NCI-H2029 (cell line): ENCODE measurements at places on chromosomes 3 and 15.

DNA sequence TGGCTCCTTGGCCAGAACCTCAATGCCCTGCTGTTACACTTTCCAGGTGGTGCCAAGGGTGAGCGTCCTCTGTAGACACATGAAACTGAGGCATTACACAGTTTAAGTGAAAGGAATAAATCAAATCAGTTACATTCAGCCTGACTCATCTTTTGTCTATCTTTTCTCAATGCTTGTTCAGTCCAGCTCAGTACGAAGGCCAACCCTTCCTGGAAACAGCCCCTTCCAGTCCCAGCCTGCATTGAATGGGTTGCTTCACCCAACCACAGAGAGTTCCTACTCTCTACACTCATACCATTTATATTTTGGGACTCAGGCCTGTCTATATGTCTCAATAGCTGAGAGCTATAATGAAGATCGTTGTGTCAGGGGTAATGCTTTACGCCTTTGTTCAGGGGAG is 363.6 kb downstream of the RORA start:
- DNase-seq = no peak

DNA sequence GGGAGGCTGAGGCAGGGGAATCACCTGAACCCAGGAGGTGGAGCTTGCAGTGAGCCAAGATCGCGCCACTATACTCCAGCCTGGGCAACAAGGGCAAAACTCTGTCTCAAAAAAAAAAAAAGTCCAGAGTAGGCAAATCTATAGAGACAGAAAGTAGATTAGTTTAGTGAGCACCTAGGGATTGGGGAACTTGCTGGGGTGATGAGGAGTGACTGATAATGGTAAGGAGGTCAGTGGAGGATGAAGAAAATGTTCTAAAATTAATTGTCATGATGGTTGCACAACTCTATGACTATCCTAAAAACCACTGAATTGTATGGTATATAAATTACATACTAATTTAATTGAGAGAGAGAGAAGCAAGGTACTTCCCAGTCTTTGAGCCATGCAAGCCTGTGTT is 27.8 kb upstream of the LYZL4 start:
- DNase-seq = no peak

- no peak for DNase-seq
These were observed 88.6 kb upstream of the GSK3B start for GRCh38 chr3:120182613-120183511.

DNA sequence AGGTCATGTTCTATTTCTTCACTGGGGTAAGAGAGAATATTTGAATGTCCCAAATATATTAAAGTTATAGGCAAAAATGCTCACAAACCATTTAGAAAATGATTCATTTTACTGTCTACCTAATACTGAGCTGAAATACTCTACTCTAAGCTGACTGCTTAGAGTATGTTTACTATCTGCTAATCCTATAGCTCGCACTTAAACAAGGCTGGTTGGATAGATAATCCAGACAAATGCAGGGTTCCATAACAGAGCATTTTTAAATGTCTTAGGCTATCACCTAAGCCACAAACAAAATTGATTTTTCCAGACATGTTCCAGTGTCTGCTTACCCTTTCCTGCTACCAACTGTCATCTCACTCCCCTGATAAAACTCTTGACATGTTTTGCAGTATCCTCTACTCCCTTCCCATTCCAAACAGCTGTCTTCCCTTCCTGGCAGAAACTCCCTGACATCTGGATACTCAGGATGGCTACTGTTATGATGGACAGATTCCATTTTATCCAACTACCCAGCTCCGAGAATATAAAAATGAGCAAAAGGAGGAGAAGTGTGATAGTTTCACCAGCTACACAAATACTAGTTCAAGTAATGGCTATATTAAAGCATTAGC is 1034.7 kb downstream of the FHIT start:
- DNase-seq = no peak

GRCh38 chr3:123444023-123444422 is 4.9 kb downstream of the ADCY5 start:
- no peak for DNase-seq

- no peak for DNase-seq
These were observed 22.5 kb upstream of the TSC22D2 start for GRCh38 chr3:150385296-150386242.

- DNase-seq = no peak
These were observed 202.2 kb downstream of the TIGIT start for GRCh38 chr3:114496021-114496434.

DNA sequence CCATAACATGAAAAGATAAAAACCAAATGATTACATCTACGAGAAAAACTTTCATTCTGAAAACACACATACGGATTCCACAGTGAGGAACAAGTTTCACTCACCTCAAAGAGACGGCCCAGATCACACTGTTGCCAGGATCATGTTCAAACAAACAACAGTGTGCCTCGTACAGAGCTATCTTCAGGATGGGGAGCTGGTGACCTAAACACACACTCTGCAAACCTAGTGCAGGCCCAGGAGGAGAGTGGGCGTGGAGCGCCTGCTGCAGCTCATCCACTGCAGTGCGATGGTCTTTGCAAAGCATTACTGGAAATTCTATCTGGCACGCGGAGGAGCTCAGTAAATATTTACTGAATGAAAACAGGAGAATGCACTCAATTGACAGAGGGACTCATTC is 38.5 kb downstream of the TAMM41 start:
- DNase-seq = peak; percentile 77

DNA sequence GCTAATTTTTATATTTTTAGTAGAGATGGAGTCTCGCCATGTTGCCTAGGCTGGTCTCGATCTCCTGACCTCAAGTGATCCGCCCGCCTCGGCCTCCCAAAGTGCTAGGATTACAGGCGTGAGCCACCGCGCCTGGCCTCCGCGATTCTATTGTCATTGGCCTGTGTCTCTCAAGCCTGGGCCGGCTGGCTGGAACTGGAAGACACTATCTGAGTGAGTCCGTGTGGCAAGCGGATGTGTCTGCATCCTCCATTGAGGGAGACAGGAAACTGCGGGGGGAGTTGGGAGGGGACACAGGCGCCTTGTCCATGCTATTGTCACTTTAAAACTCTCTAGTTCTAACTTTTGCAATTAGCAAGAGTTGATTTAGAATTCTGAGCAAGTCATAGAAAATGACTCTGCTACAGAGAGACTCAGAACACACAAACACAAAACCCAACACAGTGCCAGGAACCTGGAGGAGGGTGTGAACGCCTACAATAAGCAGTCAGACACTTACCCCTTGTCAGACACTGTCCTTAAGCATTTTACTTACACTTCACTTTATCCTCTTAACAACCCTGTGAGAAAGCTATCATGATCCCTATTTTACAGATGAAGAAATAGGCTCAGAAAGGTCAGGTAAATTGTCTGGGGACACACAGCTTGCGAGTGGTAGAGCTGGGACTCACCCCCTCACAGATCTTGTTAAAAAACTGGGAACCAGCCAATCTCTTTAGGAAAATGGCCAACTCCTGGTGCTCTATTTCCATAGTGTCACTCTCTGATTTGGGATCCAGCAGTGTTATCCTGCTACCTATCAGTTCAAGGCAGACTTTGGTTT is 38.7 kb downstream of the ANP32A start:
- DNase-seq = no peak

DNA sequence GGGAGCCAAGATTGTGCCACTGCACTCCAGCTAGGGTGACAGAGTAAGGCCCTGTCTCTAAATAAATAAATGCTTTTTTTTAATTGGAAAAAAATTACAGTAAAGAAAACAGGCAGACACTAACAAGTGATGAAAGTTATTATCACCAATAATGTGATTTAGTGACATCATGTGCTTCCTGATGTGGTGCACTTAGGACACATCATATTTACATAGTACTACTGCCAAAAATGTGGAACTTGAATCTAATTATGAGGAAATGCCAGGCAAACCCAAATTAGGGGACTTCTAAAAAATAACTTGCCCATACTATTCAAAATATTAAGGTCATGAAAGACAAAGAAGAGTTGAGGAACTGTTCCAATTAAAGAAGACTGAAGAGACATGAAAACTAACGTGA is 30.8 kb downstream of the MAP4 start:
- DNase-seq = peak; percentile 11

DNA sequence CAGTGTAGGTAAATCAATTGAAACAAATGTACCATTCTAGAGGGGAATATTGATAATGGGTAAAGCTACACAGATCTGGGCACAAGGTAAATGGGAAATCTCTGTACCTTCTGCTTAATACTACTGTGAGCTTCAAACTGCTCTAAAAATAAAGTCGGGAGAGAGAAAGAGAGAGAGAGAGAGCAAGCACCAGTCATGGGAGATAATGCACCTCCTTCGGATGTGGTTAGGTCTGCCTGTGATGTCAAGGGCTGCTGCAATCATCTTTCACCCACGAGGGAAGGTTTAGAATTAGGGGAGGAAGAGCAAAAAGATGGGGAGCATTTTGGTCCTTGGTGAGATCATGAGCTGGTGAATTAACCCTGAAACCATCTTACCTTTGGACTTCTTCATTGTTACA is 219.1 kb downstream of the ZNF385D start:
- no peak for DNase-seq

GRCh38 chr3:14562121-14562890 is 22.2 kb upstream of the GRIP2 start:
- DNase-seq = no peak

DNA sequence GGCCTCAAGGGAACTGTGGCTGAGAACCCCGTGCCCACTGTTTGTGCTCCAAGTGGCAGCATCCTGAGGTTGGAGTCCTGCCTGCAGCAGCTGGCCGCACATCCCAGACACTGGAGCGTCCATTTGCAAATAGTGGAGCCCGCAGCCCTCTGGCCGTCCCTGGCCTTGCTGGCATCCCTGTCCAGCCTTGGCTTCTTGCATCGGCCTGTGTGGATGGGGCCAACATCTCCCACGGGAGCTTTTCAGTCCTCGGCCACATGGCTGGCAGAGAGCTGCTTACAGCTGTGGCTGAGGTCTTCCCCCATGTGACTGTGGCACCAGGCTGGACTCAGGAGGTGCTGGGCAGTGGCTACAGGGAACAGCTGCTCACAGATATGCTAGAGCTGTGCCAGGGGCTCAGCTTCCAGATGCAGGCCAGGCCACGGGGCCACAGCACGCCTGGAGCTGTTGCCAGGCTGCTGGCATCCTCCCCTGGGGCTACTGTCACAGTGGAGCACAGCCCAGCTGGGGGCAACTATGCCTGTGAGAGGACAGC is 71.2 kb downstream of the FAM43A start:
- no peak for DNase-seq

DNA sequence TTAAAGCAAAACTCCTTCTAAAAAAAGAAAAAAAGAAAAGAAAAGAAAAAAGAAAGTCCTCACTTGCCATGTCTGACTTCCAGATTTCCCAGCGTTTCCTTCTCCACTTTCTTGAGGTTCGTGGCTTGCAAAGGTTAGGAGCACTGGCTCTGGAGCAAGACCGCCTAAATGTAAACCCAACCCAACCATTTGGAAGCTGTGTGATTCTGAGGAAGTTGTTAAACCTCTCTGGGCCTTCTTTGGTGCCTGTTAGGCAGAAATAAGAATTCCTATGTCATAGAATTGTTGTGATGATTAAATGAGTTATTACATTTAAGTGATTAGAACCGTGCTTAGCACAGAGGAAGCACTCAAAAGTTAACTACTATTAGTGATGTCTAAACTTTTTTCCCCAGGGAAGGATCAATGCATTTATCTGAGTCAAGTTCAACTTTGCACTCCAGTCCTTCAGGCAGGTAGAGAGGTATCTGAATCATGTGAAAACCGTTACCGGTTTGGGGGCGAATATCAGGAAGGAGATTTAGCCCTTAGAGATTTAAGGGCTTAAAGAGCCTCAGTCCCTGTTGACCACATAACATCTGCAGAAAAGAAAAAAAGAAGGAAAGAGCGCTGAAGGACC is 78.3 kb upstream of the HES1 start:
- no peak for DNase-seq

DNA sequence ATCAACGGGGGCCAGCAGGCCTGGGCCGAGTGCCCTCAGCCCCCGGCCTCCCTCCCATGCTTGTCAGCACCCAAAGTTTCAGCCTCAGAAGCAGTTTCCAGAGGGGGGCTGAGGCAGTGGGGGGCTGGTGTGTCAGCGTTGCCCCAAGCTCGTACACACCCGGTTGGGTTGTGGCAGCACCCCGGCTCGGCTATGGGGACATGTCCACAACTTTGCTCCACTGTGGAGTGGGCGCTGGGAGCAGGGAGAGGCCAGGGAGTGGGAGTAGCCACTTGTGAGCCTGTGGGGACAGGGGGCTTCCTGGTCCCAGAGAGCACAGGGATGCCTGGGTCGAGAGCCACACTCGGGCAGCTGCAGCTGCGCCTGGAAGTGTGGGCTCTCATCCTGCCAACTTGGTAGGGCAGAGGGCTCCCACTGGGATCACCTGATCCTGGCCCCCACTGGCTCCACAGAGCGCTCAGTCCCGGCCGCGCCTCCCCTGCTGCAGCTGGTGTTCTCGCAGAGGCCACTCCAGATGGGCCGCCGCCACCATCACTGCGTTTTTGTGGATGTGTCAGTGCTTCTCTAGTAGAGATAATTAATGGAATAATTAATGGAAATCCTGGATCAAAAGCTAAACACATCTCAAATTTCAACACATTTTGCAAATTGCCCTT is 75.1 kb downstream of the NR1D2 start:
- DNase-seq = no peak

DNA sequence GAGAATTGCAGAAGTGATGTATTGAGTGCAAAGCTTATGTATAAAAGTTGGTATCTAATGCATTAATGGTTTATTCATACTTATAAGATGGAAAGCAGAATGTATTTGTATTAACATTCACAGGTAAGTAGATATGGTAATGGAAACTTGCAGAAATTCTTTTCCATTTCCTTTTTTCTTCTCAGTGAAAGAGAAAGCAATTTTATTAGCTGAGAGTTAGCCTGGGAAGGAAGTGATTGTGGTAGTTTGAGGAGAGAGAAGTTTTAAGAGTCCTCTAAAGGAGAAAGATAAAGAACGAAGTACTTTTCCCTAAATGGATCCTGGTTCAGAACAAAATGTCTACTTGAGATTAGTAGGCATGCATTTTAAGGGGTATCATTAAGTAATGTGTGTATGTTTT is 60.1 kb upstream of the OSTN start:
- DNase-seq = no peak

- peak; percentile 25 for DNase-seq
These were observed 1.2 kb downstream of the KLF13 start for GRCh38 chr15:31327669-31328427.

GRCh38 chr3:36894914-36895313 is 49.9 kb downstream of the TRANK1 start:
- no peak for DNase-seq

DNA sequence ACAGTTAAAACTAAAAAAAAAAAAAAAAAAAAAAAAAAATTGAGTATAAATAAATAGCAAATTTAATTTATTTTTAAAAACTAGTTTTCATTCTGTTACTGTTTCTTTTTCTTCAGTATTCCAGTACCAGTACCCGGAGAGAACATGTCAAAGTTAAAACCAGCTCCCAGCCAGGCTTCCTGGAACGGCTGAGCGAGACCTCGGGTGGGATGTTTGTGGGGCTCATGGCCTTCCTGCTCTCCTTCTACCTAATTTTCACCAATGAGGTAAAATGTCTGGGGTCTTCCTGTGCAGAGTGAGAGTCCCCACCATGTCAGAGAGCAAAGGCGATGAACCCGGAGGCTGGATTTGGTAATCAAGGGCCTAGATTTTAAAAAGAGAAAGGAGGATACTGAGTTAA is 4.4 kb downstream of the TMEM43 start:
- DNase-seq = no peak
